ENCODE measurements at places on chromosomes 16 and 17. TPM values are rescaled to one million over a fixed set of nuclear protein-coding genes. Genes with fewer than 3 reads are reported as not detected.
A peak's percentile ranks its signal among the peaks of the same experiment; 100 is the strongest.

DNA sequence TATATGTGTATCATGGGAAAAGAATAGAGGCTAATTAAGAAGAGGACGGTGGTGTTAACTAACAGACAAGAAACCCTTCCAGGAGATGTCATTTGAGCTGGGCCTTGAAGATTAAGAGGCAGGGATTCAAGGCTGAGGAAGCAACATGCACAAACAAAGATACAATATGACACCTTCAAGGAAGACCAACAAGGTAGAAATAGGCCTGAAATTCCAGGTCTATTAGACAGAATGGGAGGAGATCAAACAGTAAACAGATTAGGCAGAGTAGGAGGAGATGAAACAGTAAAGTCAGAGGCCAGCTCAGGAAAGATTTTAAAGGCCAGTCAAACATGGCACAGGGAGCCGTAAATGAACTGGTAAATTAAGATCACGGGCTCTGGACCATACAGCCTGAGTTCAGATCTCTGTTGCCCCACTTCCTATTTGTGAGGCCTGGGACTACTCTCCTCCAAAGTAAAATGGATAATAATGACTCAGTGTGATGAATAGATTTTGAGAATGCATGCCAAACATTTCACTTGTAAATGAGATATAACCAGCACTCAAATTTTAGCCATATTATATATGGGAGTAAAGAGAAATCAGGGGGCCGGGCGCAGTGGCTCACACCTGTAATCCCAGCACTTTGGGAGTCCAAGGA is 38.9 kb downstream of the USP31 start:
- no peak overlapping the region for H3K27ac ChIP-seq
- H3K4me1 ChIP-seq = no peaks in the 10 kb centered on the region
- H3K27me3 ChIP-seq = no peaks in the 10 kb centered on the region
- H3K36me3 ChIP-seq = no peaks in the 10 kb centered on the region
- no peak for DNase-seq
- no peak overlapping the region for H3K4me3 ChIP-seq

CSH1 gene
- total RNA-seq = not detected

CSH2 gene
- not detected for total RNA-seq

GRCh38 chr17:33012522-33013033 is 20.9 kb downstream of the SPACA3 start:
- H3K4me1 ChIP-seq = no peaks in the 10 kb centered on the region
- H3K4me3 ChIP-seq = no peak overlapping the region
- no peak overlapping the region for H3K27ac ChIP-seq
- no peaks in the 10 kb centered on the region for H3K36me3 ChIP-seq

DNA sequence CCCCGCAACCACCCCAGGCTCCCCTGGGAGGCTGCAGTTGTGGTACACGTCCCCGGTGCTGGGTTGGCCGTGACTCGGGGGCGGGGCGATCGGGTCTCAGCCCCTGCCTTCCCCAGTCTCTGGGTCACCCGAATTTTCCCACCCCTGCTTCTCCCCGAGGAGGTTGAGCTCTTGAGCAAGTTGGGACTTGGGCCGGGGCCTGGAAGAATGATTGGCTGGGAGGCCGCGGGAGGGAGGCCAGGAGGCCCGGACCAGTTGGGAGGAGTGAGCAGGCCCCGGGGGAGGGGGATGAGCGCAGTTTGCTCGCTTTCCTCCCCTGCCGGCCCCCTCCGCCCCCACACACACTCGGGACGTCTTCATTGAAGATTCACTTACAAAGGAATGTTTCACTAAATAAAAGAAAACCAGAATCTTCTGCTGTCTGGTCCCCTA is 4.5 kb upstream of the HEXIM1 start:
- H3K27me3 ChIP-seq = no peaks in the 10 kb centered on the region
- H3K27ac ChIP-seq = peak overlapping the region; percentile 79
- no peaks in the 10 kb centered on the region for H3K36me3 ChIP-seq
- H3K4me1 ChIP-seq = peaks cover 8% of the 10 kb centered on the region

TBC1D3C gene
- not detected for total RNA-seq

DNA sequence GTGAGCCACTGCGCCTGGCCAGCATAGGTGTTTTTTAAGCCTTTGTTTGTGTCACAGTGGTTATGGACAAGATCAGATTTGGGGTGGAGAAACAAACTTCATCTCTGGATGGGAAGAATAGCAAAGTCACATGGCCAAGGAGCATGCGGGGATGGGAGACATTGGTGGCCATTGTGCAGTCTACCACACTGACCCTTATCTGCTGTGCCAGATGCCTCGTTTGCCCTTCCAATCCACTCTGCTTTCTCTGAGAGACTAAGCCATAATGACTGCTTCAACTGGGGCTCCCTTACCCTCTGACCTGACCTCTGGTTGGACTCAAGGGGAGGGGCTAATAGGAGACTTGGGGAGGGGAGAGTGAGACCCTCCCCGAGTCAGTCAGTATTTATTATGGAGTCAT is 166.8 kb downstream of the PRKCB start:
- H3K36me3 ChIP-seq = no peaks in the 10 kb centered on the region
- DNase-seq = no peak
- H3K27me3 ChIP-seq = no peaks in the 10 kb centered on the region
- H3K27ac ChIP-seq = no peak overlapping the region
- H3K4me1 ChIP-seq = no peaks in the 10 kb centered on the region

DNA sequence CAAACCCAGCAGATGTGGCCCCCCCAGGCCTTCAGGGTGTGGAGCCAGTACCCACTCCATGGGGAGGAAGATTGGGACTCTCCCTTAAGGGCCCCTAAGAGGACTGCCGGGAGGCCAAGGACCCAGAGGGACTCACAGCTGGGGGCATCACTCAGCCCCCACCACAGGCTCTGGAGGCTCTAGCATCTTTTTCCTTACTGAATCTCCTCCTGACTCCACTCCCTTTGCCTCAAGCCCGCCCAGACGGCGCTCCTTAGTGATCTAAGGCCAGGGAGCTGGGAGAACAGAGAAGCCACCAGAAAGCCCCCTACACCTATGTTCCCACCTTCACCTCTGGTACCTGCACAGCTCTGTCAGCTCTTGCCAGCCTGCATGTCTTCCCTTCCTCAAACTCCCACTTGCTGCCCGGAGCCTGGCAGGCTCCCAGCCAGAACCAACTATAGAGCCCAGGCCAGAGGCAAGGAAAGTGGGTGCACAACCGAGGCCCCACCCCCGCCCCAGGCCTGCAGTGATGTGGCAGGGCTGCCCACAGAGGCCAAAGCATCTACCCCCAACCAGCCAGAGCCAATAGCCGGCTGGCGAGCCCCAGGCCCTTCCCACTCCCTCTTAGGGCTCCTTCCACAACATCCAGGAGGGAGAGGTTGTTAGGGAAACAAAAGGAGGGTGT is 22.3 kb upstream of the MPO start:
- no peaks in the 10 kb centered on the region for H3K4me1 ChIP-seq
- H3K27ac ChIP-seq = no peak overlapping the region
- no peak overlapping the region for H3K4me3 ChIP-seq
- no peaks in the 10 kb centered on the region for H3K36me3 ChIP-seq

GRCh38 chr16:23278031-23278430 is 24.1 kb upstream of the SCNN1B start:
- no peak overlapping the region for H3K27ac ChIP-seq
- H3K4me1 ChIP-seq = no peaks in the 10 kb centered on the region
- H3K27me3 ChIP-seq = peaks cover 7% of the 10 kb centered on the region

All from colonic mucosa (tissue), 4 donors.